NCI-H1105 treated with DMSO at 0.1 percent for 48 hours (cell line): ENCODE measurements at places on chromosomes 7 and 10.

GRCh38 chr10:43998021-43998809, 349.5 kb upstream of the ZNF32 start:
- no peak for DNase-seq

DNA sequence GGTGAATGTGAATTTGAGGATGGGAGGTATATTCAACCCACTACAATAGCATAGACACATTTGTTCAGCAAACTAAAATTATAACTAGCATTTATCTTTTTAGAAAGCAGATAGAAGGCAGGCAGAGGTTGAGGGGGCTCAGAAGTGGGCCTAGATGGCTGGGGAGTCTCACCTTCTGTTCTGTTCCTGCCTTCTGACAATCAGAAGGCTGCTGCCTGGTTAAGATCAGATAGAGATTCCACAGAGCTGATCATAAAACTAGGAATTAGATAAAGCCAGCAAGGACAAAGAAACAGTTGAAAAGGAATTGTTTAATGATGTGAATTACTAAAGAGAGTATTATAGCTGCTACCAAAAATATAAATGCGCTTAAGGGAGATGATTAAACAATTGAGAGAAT, 11.6 kb upstream of the NFE2L3 start:
- DNase-seq, result no peak

- DNase-seq, result no peak
Observed at GRCh38 chr10:17811146-17811865, 2.2 kb downstream of the MRC1 start.

GRCh38 chr7:25854059-25854458, 297.9 kb upstream of the NFE2L3 start:
- DNase-seq, result no peak

- no peak for DNase-seq
Observed at GRCh38 chr10:128316925-128317324, 190.7 kb upstream of the MKI67 start.

- no peak for DNase-seq
Observed at GRCh38 chr10:45180946-45181875, 134.2 kb downstream of the OR13A1 start.

DNA sequence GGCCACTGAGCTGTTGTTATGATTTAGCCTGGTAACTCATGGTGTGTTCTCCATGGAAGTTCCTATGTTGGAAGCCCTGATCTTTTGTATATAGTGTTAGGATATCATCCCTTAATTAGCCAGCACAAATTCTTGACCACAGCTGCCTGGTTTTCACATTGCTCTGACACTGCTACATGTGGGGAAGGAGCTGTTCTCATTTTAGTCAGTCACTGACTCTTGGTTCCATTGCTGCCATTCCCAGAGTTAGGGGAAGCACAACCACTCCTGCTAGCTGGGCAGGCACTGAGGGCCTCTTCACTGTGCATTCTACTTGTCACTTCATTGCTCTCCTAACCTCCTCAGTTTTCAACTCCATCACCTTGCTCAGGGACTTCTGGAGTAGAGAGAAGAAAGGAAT, 98.4 kb upstream of the GJD4 start:
- DNase-seq, result no peak

DNA sequence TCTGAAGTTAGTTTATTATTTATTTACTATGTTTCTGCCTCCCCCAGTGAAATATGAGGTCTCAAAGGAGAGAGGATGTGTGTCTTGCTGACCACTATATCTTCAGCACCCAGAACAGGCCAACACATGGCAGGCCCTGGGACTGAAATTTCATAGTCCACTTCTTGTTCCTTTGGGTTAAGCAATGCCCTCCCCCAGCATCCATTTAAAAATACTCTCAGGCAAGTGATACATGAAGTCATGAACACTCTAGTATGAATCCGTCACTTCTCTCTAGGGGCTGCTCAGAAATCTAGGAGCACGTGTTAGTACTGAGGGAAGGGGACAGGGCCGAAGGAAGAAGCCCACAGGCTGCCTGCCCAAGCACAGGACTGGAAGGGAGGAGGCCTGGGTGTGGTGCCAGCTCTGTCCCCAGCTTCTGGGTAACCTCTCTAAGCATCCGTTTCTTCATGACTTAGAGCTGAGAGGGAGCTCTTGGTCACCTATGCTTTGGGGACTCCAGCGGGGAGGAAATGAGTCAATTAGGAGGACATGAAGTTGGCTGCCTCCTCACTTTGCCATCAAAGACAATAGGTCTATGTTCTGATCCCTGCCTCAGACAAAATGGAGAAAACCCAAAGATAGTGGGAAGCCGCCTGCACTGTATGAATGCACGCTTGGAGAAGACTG, 119.2 kb downstream of the KCNMA1 start:
- no peak for DNase-seq

GRCh38 chr7:38169847-38170246, 8.2 kb upstream of the STARD3NL start:
- DNase-seq, result no peak

DNA sequence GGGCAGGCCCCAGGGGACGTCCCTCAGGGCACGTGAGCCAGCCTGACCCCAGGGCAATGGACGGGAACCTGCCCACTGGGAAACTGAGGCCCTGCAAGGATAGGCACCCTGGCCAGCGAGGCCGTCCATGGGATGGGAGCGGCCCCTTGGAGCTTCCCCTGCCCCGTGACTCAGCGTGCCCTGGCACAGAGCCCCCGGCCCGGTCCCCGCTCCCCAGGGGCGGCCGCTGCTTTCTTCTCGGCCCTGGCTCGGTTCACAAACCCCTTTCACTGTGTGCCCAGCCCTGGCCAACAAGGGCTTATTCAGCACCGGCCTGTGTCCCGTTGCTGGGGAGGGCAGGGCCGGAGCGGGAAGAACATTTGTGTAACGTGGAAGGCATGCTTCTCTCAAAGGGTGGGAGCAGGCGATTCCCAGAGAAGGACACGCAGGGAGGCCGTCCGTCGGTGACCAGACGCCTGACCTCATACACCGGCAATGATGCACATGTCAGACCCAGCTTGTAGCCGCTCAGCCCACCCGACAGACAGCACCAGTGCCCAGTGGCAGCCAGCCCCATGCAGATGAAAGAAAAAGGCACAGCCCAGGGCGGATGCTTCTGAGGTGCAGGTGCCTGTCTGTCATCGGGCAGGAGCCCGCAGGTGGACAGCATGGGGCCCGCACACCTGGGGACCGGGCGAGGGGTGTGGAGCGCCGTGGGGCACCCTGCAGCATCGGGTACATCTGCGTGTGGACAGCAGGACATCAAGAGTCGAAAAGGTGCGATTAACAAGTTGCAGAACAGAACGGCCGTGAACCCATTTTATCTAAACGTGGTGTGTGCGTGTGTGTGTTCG, 94.5 kb downstream of the PDGFA start:
- DNase-seq, result no peak

- no peak for DNase-seq
Observed at GRCh38 chr10:31368724-31369123, 49.7 kb downstream of the ZEB1 start.

DNA sequence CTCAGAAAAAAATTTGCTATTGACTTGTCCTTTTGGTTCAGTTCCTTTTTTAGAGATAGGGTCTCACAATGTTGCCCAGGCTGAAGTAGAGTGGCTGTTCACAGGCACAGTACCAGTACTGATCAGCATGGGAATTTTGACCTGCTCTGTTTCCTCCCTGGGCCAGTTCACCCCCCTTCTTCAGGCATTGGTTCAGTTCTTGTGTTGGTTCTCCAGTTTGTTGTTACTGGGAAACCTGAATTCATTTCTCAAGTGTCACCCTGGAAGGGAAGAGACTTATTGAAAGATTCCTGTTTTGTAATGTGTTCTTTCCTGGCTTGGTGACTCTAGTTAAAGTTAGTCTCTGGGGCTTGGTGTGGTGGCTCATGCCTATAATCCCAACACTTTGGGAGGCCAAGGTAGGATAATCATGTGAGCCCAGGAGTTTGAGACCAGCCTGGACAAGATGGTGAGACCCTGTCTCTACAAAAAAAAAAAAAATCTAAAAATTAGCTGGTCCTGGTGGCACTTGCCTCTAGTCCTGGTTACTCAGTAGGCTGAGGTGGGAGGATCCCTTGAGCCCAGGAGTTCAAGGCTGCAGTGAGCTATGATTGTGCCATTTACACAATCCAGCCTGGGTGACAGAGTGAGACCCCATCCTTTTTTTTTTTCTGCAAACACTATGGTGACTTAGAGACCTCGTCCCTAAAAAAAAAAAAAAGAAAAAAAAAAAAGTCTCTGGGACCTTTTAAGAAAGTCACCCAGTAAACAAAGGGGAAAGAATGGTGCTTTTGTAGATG, 52.7 kb downstream of the CNNM2 start:
- no peak for DNase-seq

DNA sequence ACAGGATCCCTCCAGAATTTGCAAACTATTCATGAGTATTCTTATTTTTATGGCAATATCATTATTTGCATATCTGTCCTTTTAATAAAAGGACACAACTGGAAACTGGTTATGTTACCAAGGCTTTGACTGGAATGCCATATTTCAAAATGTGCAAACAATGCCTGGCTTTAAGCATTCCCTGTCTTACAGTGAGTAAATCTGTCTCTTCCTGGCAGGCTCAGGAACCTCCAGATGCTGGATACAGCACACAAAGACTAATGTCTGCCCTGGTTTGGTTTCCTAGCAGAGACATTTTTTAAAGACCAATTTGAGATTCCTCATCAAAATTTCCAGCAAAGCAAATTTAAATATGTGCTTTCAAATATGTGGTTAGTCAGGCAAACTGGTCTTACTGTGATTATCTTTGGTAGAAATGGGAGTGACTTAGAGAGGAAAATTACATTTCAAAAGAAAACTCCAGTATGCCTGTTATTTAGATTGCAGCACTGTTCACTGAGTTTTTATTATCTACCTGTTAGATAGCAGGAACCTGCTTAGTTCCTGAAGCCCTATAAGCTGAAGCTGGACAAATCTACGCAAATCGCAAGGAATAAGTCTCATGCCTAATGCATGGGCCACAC, 31.3 kb downstream of the RNF216 start:
- no peak for DNase-seq

GRCh38 chr7:157299613-157300368, 37.0 kb upstream of the DNAJB6 start:
- no peak for DNase-seq

DNA sequence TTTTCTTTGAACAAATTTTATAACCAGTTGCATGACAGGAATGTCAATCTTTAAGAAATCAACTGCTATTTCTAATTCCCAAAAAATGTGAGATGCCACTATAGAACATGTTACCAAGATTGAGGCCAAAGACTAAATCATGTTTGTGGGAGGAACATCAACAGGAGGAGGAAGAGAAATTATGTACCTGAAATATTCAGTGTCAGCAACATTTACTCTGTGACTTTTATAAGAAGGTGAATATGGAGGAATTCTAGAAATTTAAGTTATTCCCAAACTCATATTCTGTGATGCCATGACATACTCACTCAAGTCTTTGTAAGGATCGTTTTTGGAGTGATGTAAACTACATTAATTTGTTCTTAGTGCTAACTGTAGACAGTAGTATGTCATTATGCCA, 408.4 kb downstream of the SH2D4B start:
- DNase-seq, result no peak

DNA sequence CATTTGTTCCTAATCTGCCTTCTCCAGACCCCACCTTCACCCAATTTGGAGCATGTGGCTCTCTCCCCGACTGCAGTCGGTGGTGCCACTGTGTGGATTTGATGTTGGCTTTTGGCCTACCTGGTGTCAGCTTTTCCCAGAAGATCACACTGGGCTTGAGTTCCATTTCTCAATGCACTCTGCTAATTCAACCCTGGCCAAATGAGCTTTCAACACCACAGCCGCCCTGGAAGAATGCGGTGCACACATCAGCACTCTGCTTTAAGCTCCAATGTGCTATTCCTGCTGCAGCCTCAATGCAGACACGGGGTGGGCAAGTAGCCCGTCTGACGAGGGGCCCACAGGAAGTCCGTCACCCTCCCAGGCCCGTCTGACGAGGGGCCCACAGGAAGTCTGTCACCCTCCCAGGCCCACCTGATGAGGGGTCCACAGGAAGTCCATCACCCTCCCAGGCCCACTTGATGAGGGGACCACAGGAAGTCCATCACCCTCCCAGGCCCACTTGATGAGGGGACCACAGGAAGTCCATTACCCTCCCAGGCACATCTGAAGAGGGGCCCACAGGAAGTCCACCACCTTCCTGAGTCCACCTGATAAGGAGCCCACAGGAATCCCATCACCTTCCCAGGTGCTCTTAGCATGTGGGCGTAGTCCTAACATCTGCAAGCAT, 64.4 kb downstream of the ASB13 start:
- no peak for DNase-seq

GRCh38 chr10:93973748-93974445, 19.8 kb upstream of the PLCE1 start:
- no peak for DNase-seq
